Smooth muscle cell of the umbilical artery (primary cell): ENCODE measurements at places on chromosomes 6 and 20. TPM values are rescaled to one million over a fixed set of nuclear protein-coding genes. Genes with fewer than 3 reads are reported as not detected.

The LY6G6C gene
- not detected in 2 replicates for total RNA-seq

The PMEPA1 gene
- total RNA-seq, result 9.0 and 20.5 TPM in 2 replicates

The DAAM2 gene
- 1.2 and 1.4 TPM in 2 replicates for total RNA-seq

The OOEP gene
- not detected in 2 replicates for total RNA-seq

The BACH2 gene
- total RNA-seq, result 0.74 and 1.5 TPM in 2 replicates

The EYS gene
- total RNA-seq, result 0.05 TPM in 1 of 2 replicates, not detected in the other

The DLL1 gene
- total RNA-seq, result under 0.01 and 0.14 TPM in 2 replicates

The APCDD1L gene
- 38.3 and 92.5 TPM in 2 replicates for total RNA-seq

The KCNK5 gene
- not detected in 2 replicates for total RNA-seq

The SLC22A23 gene
- 0.55 and 0.59 TPM in 2 replicates for total RNA-seq

The HRH3 gene
- not detected in 2 replicates for total RNA-seq

The ACSS1 gene
- total RNA-seq, result 0.89 and 2.8 TPM in 2 replicates

The ISM1 gene
- 0.05 TPM in 1 of 2 replicates, not detected in the other for total RNA-seq

The VSX1 gene
- total RNA-seq, result not detected in 2 replicates

The SRMS gene
- total RNA-seq, result not detected in 2 replicates

The SLPI gene
- total RNA-seq, result not detected in 2 replicates

The FAM229B gene
- 14.0 and 35.9 TPM in 2 replicates for total RNA-seq

The HLA-DMB gene
- not detected in 2 replicates for total RNA-seq

The AGER gene
- total RNA-seq, result 0.23 TPM in 1 of 2 replicates, not detected in the other

The GABRR2 gene
- under 0.01 and 0.18 TPM in 2 replicates for total RNA-seq

The SEL1L2 gene
- total RNA-seq, result 0.89 TPM in 1 of 2 replicates, not detected in the other

The TMEM244 gene
- total RNA-seq, result not detected in 2 replicates

The GPRC6A gene
- not detected in 2 replicates for total RNA-seq

The KCNQ2 gene
- total RNA-seq, result not detected in 2 replicates

The BPIFB1 gene
- total RNA-seq, result not detected in 2 replicates

The SCUBE3 gene
- total RNA-seq, result 4.2 and 5.0 TPM in 2 replicates

The RAET1G gene
- 0.55 and 1.8 TPM in 2 replicates for total RNA-seq

The GNMT gene
- total RNA-seq, result 0.30 TPM in 1 of 2 replicates, not detected in the other

The HEY2 gene
- total RNA-seq, result 0.05 TPM in 1 of 2 replicates, not detected in the other

The CTAGE9 gene
- total RNA-seq, result not detected in 2 replicates

The SSTR4 gene
- not detected in 2 replicates for total RNA-seq

The TNFRSF21 gene
- 12.8 and 14.8 TPM in 2 replicates for total RNA-seq

The GRIK2 gene
- 9.6 and 10.4 TPM in 2 replicates for total RNA-seq

The ELMO2 gene
- total RNA-seq, result 33.0 and 37.0 TPM in 2 replicates

The ULBP2 gene
- total RNA-seq, result 12.4 and 13.7 TPM in 2 replicates

The ULBP1 gene
- under 0.01 and 0.09 TPM in 2 replicates for total RNA-seq

The TINAG gene
- not detected in 2 replicates for total RNA-seq

The DNMT3B gene
- total RNA-seq, result 1.5 TPM in 2 replicates

The C6orf58 gene
- 0.14 TPM in 1 of 2 replicates, not detected in the other for total RNA-seq

The TAGAP gene
- total RNA-seq, result not detected in 2 replicates

The DUSP15 gene
- total RNA-seq, result not detected in 2 replicates

The UBD gene
- total RNA-seq, result 0.30 TPM in 1 of 2 replicates, not detected in the other

The KCNK16 gene
- total RNA-seq, result not detected in 2 replicates

The IPCEF1 gene
- not detected in 2 replicates for total RNA-seq

The PRDM13 gene
- total RNA-seq, result not detected in 2 replicates
